ENCODE measurements at places on chromosomes 7 and 10. TPM values are rescaled to one million over a fixed set of nuclear protein-coding genes. Genes with fewer than 3 reads are reported as not detected.

The LGI1 gene
- total RNA-seq, result not detected

The FOXP2 gene
- total RNA-seq, result not detected

The RNF32 gene
- total RNA-seq, result 0.57 TPM

The CLDN4 gene
- not detected for total RNA-seq

Data from activated CD8-positive, alpha-beta memory T cell treated with anti-CD3 and anti-CD28 coated beads for 36 hours (primary cell).